ENCODE measurements at places on chromosomes 11 and 22.

DNA sequence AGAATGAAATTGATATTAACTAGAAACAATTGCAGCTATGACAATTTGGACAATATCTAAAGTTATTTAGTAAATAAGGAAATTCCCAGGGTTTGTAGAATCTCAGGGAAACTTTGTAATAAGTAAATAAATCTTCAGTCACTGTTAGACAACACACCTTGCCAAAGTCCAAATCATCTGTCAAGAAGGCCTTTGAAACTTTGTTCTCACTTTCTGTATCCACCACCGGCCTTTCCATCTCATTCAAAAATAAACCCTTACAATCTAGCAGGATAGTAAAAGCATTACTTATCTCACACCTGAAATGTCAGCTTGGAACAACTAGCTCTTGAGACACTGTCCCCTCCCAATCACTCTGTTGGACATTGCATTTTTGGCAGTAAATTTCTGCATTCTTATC, 7.9 kb downstream of the NNMT start:
- H3K27ac ChIP-seq = no peak overlapping the region
- no peak for DNase-seq
- peaks cover 12% of the 10 kb centered on the region for H3K36me3 ChIP-seq

DNA sequence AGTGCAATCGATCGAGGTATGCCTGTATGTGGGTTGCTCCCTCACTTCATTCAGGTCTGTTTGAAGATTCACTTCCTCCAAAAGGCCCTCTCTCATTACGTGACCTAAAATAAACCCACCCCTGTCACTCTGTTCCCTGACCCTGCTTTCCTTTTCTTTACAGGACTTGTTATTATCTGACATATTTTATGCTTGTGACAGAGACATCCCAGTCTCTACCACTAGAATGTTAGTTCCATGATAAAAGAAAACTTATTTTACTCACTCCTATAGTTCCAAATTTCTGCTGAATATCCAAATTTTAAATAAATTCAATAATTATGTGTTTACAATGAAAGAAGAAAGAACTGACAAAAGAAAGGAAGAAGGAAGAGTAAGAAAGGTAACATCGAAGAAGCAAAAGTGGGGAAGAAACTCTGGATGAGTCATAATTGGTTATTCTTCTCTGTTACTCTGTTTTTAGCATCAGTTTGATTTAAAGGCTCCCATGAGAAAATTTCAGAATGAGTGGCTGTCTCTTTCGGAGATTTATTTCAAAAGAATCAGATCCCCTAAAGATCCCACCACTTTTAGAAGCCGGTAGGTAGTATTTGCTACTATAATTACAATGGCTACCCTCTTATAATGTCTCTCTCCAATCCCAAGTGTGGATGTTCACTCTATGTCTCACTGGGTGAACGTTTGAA, 33.5 kb downstream of the ENTHD1 start:
- H3K27ac ChIP-seq = no peak overlapping the region
- peaks cover 13% of the 10 kb centered on the region for H3K27me3 ChIP-seq
- no peak overlapping the region for H3K4me3 ChIP-seq
- DNase-seq = no peak

DNA sequence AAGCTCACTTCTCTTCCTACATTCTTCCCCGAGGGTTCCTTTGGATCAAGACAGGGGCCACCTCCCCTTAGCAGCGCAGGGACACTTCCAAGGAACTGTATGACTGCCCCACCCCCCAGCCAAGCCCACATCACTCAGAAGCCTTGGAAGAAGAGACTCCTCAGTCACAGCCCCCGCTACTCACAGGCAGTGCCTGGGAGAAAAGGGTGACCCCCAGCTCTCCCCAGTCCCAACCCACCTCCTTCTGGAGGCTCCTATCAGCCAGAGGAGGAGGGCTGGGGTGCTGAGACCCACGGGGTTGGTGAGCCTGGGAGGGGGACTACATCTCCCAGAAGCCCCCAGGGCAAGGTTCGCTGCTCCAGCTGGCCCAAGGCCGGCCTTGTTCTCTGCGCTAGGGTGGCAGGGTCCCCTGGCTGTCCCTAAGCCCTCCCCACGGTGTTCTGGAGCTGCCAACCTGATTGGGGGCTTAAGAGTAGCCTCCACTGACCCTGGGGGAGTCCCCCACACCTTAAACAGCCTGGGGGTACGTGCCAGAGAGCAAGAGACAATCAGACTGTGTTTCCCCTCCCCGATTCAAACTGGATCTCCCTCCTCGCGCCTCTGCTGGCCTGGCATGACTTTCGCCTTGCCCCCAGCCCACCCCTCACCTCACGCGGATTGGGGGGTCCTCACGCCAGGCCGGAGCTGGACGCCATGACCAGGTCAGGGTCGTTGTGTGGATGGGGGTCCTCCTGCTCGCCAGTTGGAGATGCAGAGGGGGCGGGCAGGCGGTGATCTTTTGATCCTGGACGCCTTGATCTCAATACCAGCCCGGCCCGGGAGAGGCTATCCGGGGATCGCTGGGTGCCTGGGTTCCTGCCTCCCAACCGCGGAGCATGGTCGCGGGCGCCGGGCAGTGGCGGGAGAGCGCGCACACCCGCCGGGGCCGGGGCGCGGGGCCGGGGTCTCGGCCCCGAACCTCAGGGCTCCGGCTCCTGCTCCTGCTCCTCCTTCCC, 838 bp downstream of the BCL9L start:
- no peaks in the 10 kb centered on the region for H3K27me3 ChIP-seq
- peaks cover 61% of the 10 kb centered on the region for H3K4me1 ChIP-seq
- peak overlapping the region; percentile 99 for H3K4me3 ChIP-seq
- no peak for DNase-seq
- no peaks in the 10 kb centered on the region for H3K36me3 ChIP-seq

DNA sequence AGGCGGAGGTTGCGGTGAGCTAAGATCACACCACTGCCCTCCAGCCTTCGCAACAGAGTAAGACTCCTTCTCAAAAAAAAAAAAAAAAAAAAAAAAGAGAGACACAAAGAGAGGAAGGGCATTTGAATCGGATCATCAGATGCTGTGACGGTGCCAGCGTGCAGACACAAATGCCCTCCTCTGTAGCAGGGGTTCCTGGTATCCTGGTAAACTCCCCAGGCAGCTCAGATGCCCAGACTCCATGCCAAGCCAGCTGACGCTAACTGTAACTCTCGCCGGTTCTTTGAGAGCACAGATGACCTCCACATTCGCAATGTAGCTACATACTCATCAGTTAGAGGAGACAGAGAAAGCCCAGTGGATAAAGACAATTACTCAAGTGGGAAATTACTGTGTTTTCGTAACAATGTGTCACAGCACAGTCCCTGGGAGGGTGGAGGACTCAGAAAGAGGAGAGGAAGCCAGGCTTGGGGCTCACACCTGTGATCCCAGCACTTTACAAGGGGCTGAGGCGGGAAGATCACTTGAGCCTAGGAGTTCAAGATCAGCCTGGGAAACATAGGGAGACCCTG, 153.1 kb downstream of the BRD1 start:
- no peaks in the 10 kb centered on the region for H3K36me3 ChIP-seq
- H3K4me1 ChIP-seq = peaks cover 17% of the 10 kb centered on the region
- H3K27me3 ChIP-seq = peaks cover 81% of the 10 kb centered on the region
- no peak for DNase-seq
- no peak overlapping the region for H3K27ac ChIP-seq
- H3K4me3 ChIP-seq = no peak overlapping the region

DNA sequence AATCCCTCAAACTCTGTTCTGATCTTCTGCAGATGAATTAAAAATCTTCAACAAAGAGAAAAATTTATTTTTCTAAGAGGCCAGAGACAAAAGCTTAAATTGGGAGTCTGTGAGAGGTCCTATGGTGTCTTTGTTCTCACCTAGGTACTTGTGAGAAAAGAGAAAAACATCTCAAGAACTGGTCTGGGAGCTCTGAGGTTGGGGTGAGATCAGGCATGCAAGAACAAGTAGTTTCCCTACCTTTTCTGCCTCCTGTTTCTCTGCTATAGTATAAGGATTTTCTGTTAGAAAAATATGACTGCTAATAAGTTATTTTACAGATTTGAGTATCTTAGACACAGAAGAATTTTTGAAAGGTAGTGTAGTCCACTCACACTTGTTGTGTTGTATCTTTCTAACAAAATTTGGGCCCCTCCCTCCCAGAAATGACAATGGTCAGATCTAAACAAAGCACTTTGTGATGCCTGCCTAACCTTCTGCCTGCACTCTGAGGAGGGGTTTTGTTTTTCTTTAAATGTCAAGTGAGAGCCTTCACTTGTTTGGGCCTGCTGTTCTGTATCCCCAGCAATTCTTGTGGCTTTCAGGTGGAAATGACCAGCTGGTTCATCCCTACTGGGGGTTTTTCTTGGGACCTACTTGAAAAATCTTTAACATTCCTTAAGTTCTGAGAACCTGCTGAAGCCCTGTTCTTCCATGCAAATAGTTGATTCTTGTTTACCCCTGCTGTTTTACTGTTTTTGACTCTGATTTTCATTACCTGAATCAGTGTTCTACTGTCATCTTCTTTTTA, 13.6 kb upstream of the OR51S1 start:
- no peak overlapping the region for H3K4me3 ChIP-seq
- no peak for DNase-seq
- peaks cover 12% of the 10 kb centered on the region for H3K27me3 ChIP-seq
- no peaks in the 10 kb centered on the region for H3K36me3 ChIP-seq
- no peak overlapping the region for H3K27ac ChIP-seq

GRCh38 chr11:69194396-69194795, 38.7 kb downstream of the SMIM38 start:
- no peak for DNase-seq
- peaks cover 12% of the 10 kb centered on the region for H3K36me3 ChIP-seq
- no peak overlapping the region for H3K27ac ChIP-seq

DNA sequence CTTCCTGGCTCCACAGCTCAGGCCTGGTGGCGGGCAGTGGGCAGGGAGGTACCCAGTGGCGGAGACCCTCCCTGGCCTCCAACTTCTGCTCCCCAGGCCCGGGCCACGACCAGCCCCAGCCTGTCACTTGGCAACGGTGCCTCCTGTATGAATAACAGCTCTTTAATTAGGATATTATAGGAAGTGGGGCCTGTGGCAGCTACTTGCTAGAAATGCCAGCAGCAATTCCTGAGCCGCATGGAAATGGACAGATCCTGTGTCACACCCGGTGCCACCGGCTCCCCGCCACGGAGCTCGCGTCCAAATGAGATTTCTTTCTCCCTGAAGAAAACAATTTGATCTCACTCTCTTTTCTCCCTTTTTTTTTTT, 104.5 kb downstream of the CHST1 start:
- H3K36me3 ChIP-seq = no peaks in the 10 kb centered on the region
- no peak overlapping the region for H3K4me3 ChIP-seq
- H3K27ac ChIP-seq = peak overlapping the region; percentile 19
- no peak for DNase-seq
- peaks cover 6% of the 10 kb centered on the region for H3K4me1 ChIP-seq
- peaks cover 5% of the 10 kb centered on the region for H3K27me3 ChIP-seq

GRCh38 chr11:56751480-56751879, 3.0 kb upstream of the OR9G4 start:
- H3K36me3 ChIP-seq = no peaks in the 10 kb centered on the region
- H3K27ac ChIP-seq = no peak overlapping the region
- H3K4me3 ChIP-seq = no peak overlapping the region
- no peaks in the 10 kb centered on the region for H3K27me3 ChIP-seq

DNA sequence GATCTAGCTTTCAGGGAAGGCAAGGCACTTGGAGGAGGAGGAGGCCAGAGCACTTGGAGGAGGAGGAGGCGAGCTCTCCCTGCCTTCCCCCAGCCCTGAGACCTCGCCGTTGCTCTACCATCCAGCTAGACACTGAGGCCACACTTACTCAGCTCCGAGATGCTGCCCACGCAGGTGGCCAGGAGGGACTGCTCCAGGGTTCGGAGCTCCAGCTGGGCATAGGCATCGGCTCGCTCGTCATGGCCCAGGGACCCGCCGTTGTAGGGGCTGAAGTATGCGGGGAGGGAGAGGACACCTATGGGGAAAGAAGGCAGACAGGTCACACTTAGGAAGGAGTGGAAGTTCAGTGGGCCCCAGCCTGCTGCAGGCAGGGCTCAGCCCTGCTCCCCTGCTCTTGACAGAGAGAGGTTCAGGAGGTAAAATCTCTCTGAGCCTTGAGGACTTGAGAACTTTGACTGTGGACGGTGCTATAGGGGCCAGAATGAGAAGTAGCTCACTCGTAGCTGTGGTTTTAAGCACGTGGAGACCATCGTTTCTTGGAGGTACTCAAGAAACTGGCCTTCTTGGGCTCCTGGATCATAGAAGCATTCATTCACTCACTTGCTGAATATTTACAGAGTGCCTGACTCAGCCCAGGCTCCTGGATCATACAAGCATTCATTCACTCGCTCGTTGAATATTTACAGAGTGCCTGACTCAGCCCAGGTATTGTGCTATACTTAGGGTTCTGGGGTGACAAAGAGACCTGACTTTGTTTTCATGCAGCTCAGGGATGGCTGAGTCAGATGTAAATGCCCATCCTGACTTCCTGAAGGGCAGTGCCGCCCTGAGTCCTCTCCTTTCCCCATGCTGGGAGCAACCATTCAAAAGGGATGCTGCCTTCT, 99.2 kb downstream of the NAT10 start:
- no peaks in the 10 kb centered on the region for H3K27me3 ChIP-seq
- H3K36me3 ChIP-seq = no peaks in the 10 kb centered on the region
- H3K27ac ChIP-seq = no peak overlapping the region

- no peak overlapping the region for H3K27ac ChIP-seq
- peaks cover 12% of the 10 kb centered on the region for H3K4me1 ChIP-seq
- no peak overlapping the region for H3K4me3 ChIP-seq
Observed at GRCh38 chr11:65471447-65471891, 27.4 kb upstream of the MALAT1 start.

- DNase-seq = no peak
- peaks cover 30% of the 10 kb centered on the region for H3K4me1 ChIP-seq
- no peak overlapping the region for H3K4me3 ChIP-seq
Observed at GRCh38 chr11:110148775-110149744, 55.9 kb downstream of the ZC3H12C start.

DNA sequence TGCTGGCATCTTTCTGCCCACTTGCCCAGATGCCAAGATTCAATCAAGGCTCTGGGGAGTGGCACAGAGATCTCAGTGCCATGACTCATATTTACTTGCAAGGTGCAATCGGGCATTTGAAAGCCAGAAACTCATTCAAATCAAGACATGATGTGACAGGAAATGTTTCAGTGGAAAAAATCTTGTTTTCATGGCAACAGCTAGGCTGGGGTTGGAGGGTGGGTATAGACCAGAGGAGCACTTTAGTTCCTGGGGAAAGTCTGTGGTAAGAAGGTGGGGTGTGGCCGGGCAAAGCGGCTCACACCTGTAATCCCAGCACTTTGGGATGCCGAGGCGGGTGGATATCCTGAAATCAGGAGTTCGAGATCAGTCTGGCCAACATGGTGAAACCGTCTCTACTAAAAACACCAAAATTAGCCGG, 1.2 kb downstream of the MAJIN start:
- H3K4me1 ChIP-seq = no peaks in the 10 kb centered on the region
- no peaks in the 10 kb centered on the region for H3K36me3 ChIP-seq
- H3K27me3 ChIP-seq = no peaks in the 10 kb centered on the region

DNA sequence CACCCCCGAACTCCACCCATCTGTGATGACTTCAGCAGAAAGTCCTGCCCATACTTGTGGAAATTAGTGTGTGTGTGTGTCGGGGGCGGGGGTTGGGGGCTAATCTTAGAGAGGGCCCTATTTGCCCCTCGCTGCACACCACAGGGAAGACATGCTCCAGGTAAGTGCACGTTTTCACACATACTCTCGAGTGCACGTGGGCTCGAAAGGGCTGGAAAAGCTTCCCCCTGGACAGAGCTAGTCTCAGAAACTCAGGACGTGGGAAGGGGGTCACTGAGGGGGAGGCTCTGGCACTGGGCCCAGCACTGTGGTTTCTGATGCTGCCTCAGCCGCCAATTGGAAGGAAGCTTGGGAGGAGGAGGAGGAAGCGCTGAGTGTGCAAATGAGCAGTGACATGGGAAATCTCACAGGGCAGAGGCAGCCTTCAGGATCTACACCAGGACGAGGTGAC, 40.7 kb upstream of the CD82 start:
- H3K4me3 ChIP-seq = no peak overlapping the region
- peaks cover 32% of the 10 kb centered on the region for H3K4me1 ChIP-seq
- H3K36me3 ChIP-seq = no peaks in the 10 kb centered on the region
- no peak overlapping the region for H3K27ac ChIP-seq
- DNase-seq = no peak
- peaks cover 5% of the 10 kb centered on the region for H3K27me3 ChIP-seq

Data from neural crest cell (in vitro differentiated cells).